ENCODE measurements at places on chromosomes 6 and 20.

DNA sequence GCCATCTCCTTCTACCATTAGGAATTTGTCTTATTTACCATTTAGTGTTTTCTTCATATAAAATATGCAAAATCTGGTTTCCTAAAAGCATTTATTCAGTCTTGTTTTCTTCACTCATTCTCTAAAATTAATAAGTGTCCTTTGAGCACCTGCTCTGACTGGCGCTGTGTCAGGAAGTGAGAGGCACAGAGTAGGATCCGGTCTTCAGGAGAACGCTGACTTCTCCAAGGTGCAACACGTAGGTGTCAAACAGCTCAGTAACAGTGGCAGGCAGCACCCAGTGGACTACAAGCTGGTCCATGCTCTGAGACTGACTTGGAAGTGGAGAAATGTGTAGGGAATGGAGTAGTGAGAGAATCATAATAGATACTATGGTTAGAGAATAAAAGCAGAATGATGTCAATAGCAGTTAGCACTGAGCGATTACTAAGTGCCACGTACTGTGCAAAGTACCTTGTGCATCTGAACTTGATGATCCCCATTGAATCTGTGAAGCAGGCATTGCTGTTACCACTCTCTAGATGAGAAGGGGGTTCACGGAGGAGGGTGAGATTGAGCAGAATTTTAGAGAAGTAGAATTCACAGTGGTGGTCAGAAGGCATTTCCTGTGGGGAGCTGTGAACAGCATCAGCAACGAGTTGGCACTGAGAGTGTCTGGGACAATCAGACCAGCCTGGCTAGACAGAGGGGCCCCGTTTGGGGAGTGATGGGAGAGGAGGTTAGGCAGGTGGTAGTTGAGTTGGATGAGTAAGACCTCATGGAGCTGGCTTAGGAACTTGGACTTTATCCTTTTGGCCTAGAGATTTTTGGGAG lies 569.8 kb downstream of the QKI start:
- DNase-seq: no peak

DNA sequence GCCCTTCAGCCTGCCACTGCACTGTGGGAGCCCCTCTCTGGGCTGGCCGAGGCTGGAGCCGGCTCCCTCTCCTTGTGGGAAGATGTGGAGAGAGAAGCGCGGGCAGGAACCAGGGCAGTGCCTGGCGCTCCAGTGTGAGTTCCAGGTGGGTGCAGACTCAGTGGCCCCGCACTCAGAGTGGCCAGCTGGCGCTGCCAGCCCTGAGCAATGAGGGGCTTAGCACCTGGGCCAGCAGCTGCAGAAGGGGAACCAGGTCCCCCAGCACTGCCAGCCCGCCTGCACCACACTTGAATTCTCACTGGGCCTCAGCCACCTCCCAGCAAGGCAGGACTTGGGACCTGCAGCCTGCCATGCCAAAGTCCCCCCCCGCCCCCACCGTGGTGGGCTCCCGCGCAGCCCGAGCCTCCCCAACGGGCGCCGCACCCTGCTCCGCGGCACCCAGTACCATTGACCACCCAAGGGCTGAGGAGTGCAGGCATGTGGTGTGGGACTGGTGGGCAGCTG lies 205.9 kb downstream of the CLVS2 start:
- no peak for DNase-seq

DNA sequence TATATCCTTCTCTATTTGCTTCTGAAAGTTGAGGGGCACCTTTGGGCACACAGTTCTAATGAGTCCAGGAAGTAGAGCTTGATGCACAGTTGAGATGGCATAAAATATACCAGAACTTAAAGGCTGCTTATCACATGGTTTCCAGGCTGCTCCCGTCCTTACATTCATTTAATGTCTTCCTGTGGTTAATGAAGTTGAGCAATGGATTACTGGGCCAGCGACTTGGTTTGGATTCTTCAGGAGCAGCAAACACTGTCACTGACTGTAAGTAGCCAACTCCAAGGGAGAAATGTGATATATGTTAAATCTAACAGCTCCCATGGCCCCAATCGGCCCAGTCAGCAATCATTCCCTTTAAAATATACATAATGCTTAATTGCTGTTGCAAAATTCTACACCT lies 9.0 kb upstream of the TSHZ2 start:
- no peak for DNase-seq

DNA sequence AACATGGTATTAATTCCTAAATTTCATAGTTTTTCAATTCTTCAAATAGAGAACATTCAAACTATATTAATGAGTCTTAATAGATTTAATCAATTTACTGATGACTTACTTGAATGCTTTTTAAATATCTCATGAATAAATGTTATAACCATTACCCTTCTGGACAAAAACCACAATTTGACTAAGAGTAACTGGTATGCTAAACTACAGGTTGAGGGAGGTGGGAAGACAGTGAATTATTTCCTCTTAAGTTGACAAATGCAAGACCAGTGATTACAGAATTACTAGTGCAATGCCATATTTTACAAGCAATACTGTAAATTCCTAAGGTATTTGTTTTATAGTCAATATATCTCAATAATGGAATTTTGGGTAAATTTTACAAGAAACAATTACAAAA lies 65.1 kb downstream of the REV3L start:
- DNase-seq: no peak

DNA sequence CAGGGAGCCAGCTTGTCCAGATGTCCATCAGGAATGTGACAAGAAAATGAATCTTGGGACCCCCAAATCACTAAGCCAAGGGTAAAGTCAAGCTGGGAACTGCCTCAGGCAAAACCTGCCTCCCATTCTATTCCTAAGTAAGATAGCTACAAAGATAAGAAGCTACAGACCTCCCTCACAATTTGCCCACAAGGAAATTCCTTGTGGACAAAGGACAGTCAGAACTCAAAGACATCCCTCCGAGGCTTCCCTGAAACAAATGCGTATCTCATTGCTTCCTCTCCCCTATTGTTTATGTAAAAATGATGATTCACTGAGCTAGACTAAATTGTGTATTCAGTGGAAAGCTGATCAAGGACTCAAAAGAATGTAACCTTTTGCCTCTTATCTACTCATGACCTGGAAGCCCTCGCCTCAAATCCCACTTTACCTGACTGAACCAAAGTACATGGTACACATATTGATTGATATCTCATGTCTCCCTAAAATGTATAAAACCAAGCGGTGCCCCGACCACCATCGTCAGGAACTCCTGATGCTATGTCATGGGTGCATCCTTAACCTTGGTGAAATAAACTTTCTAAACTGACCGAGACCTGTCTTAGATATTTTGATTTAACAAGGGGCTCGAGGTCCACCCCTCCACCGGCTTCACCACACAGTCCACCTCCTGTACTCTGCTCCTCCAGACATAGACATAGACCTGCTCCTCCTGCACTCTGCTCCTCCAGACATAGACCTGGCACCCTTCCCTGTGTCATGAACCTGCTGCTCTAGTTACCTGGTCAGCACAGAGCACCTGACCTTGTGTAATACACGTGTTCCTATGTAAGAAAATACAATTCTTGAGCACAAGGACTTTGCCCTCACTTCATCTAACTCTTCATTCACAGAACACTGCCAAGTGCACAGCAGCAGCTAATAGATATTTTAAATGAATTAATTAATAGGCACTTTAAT lies 81.4 kb downstream of the WDR27 start:
- DNase-seq: no peak

DNA sequence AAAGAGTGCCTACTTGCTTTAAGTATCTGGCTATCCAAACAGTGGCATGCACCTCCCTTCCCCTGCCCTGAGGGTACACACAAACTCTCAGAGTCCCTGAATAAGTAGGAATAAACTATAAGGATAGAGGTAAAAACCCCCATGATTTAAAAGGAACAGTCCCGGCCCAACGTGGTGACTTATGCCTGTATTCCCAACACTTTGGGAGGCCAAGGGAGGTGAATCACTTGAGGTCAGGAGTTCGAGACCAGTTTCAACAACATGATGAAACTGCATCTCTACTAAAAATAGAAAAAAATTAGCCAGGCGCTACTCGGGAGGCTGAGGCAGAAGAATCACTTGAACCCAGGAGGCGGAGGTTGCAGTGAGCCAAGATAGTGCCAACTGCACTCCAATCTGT lies 22.2 kb downstream of the SAMHD1 start:
- DNase-seq: no peak

GRCh38 chr20:19968466-19969073 lies 48.6 kb upstream of the NAA20 start:
- DNase-seq: no peak

GRCh38 chr6:13884397-13884796 lies 40.4 kb upstream of the RNF182 start:
- no peak for DNase-seq

GRCh38 chr20:47927944-47928343 lies 142.7 kb upstream of the SULF2 start:
- peak; percentile 96 for DNase-seq

GRCh38 chr6:32255199-32256153 lies 31.6 kb upstream of the NOTCH4 start:
- DNase-seq: peak; percentile 86

DNA sequence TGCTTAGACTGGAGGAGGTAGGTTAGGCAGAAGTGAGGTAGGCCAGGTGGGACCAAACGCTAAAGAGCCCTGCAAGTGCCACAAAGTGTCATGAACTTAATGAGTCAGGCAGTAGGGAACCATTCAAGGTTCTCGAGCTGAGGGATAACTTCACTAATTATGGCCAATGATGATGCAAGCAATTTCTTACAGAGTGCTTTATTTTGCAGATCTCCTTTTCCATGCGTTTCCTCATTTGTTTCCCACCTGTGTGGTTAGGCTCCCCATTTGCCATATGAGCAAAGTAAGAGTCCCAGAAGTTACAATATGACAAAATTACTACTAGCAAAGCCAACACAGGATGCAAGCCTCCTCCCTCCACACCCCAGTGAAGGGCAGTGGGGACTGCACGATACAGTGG lies 36.5 kb upstream of the PSMF1 start:
- no peak for DNase-seq

GRCh38 chr6:38262026-38262425 lies 377.7 kb downstream of the BTBD9 start:
- peak; percentile 58 for DNase-seq

DNA sequence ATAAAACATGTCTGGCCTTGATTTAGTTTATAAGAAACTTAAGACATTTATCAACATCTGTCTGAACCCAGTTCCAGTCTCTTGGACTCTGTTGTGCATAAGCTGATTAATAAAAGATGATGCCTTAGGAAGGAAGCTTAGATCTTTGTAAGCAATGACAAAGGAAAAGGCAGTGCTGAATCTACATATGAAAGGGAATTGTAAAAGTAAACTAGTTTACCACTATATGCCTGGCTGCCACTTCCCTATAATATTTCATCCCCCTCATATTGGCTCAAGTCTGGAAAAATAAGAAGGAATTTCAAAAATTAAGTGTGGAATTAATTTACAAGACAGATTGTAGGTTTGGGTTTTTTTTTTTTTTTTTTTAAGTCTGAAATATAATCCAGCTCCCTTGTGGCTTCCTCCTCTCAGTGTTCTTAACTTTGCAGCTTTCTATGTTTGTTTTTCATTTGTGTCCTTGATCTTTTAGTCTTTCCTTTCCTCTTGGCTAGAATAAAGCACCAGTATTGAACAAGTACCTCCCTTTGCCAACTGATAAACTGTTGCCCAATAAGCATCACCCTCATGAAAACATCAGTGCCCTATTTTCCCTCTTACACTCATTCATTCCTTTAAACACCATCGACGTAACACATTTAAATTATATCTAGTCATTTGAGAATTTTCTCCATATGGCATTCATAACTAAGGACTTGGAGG lies 146.7 kb upstream of the TBX18 start:
- DNase-seq: no peak

- no peak for DNase-seq
Measured at GRCh38 chr6:106247733-106248132, 77.8 kb downstream of the ATG5 start.

- DNase-seq: no peak
Measured at GRCh38 chr6:169160855-169161560, 92.6 kb downstream of the THBS2 start.
